ENCODE measurements at places on chromosomes 12 and 14. TPM values are rescaled to one million over a fixed set of nuclear protein-coding genes. Genes with fewer than 3 reads are reported as not detected.

DNA sequence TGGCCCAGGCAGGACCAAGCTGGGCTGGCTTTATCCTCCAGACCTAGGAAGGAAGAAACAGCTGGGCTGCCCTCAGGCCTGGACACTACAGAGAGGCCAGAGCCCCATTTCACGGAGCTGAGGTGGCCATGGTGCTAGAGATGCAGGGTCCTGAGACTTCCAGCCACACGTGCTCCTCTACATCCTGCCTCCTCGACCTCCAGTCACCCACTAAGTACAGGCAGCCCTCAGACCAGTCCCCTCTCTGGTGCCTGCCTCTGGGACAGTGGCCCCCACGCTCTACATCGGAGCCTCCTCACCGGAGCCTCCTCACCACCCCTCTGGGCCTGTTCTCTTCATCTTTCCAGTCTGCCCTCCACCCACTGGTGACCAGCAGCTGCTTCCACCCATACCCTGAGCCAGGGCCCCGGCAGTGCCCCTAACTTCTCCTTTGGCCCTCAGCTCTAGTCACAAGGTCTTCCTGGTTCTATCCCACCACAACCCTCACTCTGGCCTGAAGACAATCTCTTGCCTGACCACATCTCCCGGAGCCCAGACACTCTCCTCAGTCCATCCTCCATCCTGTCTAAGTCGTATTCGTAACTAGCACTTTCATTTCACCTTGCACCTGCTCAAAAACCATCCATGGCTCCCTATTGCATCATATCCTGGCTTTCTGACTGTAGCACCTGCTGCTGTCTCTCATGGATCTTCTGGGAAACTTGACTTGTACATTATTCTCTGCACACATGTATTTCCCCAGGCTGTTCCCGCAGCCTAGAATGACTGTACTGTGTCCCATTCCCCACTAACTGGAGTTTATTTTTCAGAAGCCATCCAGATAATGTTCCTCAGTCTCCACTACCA lies 43.9 kb downstream of the DIO3 start:
- peaks cover 6% of the 10 kb centered on the region for H3K27me3 ChIP-seq
- H3K4me1 ChIP-seq = no peaks in the 10 kb centered on the region
- no peaks in the 10 kb centered on the region for H3K36me3 ChIP-seq
- no peak overlapping the region for H3K4me3 ChIP-seq

- peaks cover 30% of the 10 kb centered on the region for H3K4me1 ChIP-seq
- H3K36me3 ChIP-seq = no peaks in the 10 kb centered on the region
- DNase-seq = no peak
- no peak overlapping the region for H3K27ac ChIP-seq
Measured at GRCh38 chr12:53975064-53975471, 314 bp upstream of the HOTAIR start.

- DNase-seq = no peak
- no peaks in the 10 kb centered on the region for H3K27me3 ChIP-seq
- no peaks in the 10 kb centered on the region for H3K36me3 ChIP-seq
- H3K4me1 ChIP-seq = peaks cover 19% of the 10 kb centered on the region
- no peak overlapping the region for H3K4me3 ChIP-seq
Measured at GRCh38 chr12:132279184-132279889, 50.1 kb downstream of the GALNT9 start.

GRCh38 chr12:2323532-2324255 lies 270.9 kb downstream of the CACNA1C start:
- H3K36me3 ChIP-seq = no peaks in the 10 kb centered on the region
- no peak for DNase-seq
- no peak overlapping the region for H3K4me3 ChIP-seq

ANAPC5 gene
- total RNA-seq = 144 TPM

GLIPR1L1 gene
- not detected for total RNA-seq

- no peaks in the 10 kb centered on the region for H3K27me3 ChIP-seq
- H3K27ac ChIP-seq = no peak overlapping the region
- no peaks in the 10 kb centered on the region for H3K36me3 ChIP-seq
- H3K4me1 ChIP-seq = peaks cover 3% of the 10 kb centered on the region
Measured at GRCh38 chr14:55084401-55085059, 33.1 kb downstream of the MAPK1IP1L start.

CFAP73 gene
- not detected for total RNA-seq

DNA sequence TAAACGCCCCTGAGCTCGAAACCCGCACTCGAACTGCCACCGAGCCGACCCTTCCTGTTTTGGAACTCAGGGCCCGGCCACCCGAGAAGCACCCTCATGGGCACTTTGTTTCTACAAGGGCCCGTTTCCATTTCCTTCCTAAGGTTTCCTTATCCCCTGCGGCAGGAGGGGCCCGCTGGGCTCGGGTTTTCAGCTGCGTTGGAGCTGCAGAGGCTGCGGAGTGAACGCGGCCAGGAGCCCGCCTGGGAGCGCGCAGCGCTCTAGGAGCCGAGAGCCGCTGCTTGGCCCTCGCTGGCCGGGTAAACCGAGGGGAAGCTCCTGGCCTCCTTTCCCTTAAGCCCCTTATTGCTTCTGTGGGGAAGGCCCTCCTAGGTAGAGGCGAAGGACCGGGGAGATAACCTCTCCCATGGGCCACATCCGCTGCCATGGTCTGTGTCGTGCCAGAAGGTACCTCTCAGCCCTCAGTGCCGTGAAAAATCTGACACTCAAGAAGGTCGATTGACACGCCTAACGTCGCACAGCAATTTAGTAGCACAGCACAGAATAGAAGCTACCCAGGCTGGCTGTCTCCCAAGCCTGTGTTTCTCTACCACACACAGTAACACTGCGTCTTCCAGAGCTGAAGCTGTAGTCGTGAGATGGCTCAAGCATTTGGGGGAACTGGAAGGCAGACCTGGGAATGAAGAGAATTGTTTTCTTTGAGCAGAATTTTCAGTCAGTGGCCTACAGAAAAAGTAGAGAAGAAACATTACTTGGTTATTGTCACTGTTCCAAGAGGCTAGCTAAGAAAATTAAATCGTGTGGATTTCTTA lies 12.9 kb upstream of the CALM1 start:
- DNase-seq = peak; percentile 79
- peak overlapping the region; percentile 63 for H3K4me3 ChIP-seq
- no peaks in the 10 kb centered on the region for H3K36me3 ChIP-seq
- H3K27ac ChIP-seq = peak overlapping the region; percentile 93

DNA sequence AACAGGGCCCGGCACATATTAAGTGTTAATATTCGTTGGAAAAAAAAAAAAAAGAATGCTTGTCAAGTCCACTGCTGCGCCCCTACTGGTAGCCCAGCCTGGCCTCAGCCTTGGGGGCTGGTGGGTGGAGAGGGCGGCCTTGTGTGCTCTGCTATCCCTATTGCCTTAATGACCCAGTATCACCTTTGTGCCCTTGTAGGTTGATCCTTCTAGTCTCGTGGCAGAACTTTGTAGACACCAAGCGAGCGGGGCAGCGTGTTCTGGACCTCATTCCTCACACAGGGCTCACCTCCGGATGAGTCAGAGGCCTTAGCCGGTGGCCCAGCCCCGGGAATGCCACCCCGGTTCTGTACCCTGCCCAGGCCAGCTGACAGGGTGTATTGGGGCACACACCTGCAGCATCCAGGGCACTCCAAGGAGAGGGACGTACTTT lies 1.8 kb upstream of the RCOR1 start:
- no peak overlapping the region for H3K27ac ChIP-seq
- no peak overlapping the region for H3K4me3 ChIP-seq
- H3K27me3 ChIP-seq = no peaks in the 10 kb centered on the region
- no peaks in the 10 kb centered on the region for H3K36me3 ChIP-seq
- no peak for DNase-seq

- no peaks in the 10 kb centered on the region for H3K27me3 ChIP-seq
- peaks cover 33% of the 10 kb centered on the region for H3K36me3 ChIP-seq
- H3K4me1 ChIP-seq = peaks cover 90% of the 10 kb centered on the region
- no peak for DNase-seq
- H3K27ac ChIP-seq = peak overlapping the region; percentile 41
Measured at GRCh38 chr12:53200107-53200457, 7.0 kb downstream of the ITGB7 start.

DNA sequence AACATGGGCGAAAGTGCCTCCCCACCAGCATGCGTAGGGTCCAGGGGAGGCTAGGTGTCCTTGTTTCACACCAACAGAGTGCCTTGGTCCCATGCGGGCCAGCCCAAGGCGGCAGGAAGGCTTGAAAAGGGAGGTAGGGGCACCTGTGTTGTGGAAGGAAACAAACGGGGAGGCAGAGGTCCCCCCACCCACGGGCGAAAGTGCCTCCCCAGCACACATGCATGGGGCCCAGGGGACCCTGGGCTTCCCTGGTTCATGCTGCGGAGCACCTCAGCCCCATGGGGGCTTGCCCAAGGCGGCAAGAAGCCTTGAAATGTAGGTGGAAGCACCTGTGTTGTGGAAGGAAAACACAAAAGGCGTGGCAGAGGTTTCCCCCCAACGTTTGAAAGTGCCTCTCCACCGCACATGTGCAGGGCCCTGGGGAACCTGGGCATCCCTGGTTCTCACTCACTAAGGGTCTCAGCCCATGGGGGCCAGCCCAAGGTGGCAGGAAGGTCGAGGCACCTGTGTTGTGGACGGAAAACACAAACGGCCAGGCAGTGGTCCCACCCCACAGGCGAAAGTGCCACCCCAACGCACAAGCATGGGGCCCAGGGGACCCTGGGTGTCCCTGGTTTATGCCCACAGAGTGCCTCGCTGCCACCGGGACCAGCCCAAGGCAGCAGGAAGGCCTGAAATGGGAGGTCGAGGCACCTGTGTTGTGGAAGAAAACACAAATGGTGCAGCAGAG lies 374.7 kb downstream of the ALG10 start:
- H3K36me3 ChIP-seq = no peaks in the 10 kb centered on the region
- no peak overlapping the region for H3K27ac ChIP-seq
- H3K4me3 ChIP-seq = no peak overlapping the region
- no peaks in the 10 kb centered on the region for H3K27me3 ChIP-seq

KRT6C gene
- not detected for total RNA-seq

SMCO2 gene
- total RNA-seq = not detected

- H3K4me1 ChIP-seq = peaks cover 27% of the 10 kb centered on the region
- no peaks in the 10 kb centered on the region for H3K27me3 ChIP-seq
- no peak for DNase-seq
- no peak overlapping the region for H3K4me3 ChIP-seq
Measured at GRCh38 chr12:108316176-108317086, 22.7 kb downstream of the CMKLR1 start.

GRCh38 chr14:73170686-73171085 lies 34.4 kb downstream of the PSEN1 start:
- no peak overlapping the region for H3K4me3 ChIP-seq
- peaks cover 50% of the 10 kb centered on the region for H3K36me3 ChIP-seq
- no peaks in the 10 kb centered on the region for H3K27me3 ChIP-seq
- no peaks in the 10 kb centered on the region for H3K4me1 ChIP-seq
- H3K27ac ChIP-seq = no peak overlapping the region

AQP6 gene
- not detected for total RNA-seq

PYGL gene
- 0.72 TPM for total RNA-seq

KIF26A gene
- total RNA-seq = 0.22 TPM

Data from CD4-positive, alpha-beta memory T cell (primary cell).